ENCODE measurements at places on chromosomes 4 and X.

- no peak for DNase-seq
These were observed 2.1 kb downstream of the TIGD2 start for GRCh38 chr4:89113415-89113814.

DNA sequence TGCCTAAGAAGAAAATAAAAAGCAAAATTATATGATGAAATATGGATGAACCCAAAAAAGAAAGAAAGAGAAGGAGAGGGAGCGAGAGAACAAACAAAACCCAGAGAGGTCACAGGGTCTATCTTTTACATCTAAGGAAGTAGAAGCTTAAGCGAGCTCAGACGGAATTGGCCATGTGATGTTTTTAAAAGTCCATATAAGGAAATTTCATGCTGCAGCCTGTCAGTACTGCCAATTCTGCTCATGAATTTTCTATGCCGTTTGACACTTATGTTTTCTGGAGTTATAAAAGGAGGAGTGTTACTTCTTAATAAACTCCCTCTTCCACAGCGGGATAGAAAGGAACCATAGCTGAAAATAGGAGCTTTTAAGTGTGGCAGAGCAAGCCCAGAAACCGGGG is 32.9 kb upstream of the DCX start:
- DNase-seq = no peak

- no peak for DNase-seq
These were observed 9.3 kb downstream of the FAM3A start for GRCh38 chrX:154506483-154507332.

DNA sequence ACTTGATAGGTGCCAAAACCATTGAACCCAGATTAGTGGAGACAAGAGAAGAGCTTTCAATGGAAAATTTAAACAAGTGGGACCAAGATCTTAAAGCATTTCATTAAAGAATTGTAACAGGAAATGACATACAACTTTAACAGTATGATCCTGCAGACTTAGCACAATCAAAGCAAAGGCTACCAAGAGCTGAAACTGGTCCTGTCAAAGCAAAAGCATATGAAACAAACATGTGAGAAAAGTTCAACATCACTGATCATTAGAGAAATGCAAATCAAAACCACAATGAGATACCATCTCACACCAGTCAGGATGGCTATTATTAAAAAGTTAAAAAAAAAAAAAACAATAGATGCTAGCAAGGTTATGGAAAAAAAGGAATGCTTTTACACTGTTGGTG is 425.6 kb downstream of the IL1RAPL1 start:
- DNase-seq = no peak

GRCh38 chr4:2535376-2536192 is 863 bp upstream of the FAM193A start:
- DNase-seq = peak; percentile 21

DNA sequence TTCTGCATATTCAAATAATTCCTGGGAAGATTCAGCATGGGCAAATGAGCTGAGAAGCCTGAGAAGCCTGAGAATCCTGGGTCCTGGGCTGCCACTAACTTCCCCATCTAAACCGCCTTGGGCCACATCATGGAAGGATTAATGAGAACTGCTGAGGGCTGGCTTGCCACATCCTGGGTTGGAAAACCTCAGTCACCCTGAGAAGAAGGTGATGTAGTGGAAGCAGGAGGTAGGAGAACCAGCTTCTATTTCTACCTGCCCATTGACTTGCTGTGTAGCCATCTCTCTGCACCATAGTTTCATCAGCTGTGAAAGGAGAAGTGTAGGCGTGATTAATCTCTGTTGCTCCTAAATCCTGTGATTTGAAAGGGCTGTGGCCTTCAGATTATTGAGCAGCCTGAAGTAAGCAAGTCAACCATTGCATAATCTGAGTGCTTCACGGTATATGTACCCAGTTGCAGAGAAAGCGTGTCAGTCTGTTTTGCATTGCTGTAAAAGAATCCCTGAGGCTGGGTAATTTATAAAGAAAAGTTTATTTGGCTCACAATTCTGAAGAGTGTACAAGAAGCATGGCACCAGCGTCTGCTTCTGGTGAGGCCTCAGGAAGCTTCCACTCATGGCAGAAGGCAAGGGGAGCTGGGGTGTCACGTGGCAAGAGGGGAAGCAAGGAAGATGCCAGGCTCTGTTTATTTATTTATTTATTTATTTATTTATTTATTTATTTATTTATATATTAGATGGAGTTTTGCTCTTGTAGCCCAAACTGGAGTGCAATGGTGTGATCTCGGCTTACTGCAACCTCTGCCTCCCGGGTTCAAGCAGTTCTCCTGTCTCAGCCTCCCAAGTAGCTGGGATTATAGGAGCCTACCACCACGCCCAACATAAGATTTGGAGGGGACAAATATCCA is 140.9 kb upstream of the ATP6AP2 start:
- DNase-seq = no peak

DNA sequence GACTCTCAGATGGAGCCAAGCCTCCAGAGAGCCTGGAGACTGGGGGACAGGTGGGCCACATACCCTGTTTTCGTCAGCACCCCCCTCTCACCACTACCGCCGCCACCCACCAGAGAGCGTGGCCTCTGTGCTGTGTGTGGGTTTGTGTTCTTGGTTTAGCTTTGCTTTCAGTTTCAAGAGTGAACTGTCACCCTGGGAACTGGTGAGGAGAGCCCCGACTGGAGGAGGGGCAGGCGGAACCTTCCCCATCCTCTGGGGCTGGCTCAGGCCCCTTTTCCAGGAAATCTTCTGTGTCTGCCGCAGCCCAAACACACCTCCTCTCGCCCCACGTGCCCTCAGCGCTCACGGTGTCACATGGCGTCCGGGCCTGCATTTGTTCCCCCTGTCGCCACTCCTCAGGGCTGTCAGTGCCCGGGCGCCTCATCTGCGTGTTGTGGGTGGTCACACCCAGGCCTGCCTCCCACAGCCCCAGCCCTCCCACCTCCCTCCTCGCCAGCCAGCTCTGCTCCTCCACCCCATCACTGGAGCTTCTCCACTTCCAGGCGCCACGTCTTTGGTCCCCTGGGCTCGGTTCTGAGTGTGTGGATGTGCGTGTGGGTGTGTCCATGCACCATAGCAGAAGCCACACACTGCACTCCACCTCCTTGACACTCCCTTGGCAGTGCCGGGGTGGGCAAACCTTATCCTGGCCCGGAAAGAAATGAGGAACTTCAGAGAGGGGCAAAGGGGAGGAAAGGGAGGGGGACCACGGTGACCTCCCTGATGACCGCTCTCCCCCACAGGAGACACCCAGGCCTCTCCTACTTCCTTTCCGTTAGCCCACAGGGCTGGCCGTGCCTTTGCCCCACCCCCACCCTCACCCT is 27.8 kb downstream of the ELF4 start:
- no peak for DNase-seq

GRCh38 chr4:189083769-189084168 is 856.9 kb upstream of the FRG1 start:
- DNase-seq = no peak

- DNase-seq = peak; percentile 65
These were observed 113.4 kb downstream of the SCLT1 start for GRCh38 chr4:128979934-128980333.

GRCh38 chrX:65900850-65901844 is 138.7 kb downstream of the VSIG4 start:
- DNase-seq = no peak

DNA sequence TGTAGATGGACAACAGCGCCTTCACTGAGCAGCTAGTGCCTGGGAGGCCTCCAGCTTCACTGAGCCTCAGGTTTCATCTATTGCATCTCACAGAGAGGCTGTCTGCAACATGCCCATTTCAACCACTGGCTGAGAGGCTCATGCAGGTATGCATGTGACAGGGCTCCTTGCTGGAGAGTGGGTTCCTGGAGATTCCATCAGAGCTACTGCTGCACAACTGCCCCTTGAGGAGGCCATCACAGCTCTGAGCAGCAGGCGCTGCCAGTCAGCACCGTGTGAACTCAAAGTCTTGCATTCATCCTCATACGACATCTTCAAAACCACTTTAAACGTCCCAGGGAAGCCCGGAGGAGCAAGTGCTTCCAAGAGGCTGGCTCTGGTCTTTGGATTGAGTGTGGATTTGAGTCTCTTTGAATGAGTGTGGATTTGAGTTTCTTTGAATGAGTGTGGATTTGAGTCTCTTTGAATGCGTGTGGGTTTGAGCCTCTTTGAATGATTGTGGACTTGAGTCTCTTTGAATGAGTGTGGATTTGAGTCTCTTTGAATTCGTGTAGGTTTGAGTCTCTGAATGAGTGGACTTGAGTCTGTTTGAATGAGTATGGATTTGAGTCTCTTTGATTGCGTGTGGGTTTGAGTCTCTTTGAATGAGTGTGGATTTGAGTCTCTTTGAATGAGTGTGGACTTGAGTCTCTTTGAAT is 8.7 kb downstream of the P2RY8 start:
- DNase-seq = no peak

GRCh38 chr4:92646826-92647225 is 343.1 kb downstream of the GRID2 start:
- DNase-seq = no peak

GRCh38 chr4:161061046-161061445 is 1102.8 kb downstream of the FSTL5 start:
- no peak for DNase-seq

DNA sequence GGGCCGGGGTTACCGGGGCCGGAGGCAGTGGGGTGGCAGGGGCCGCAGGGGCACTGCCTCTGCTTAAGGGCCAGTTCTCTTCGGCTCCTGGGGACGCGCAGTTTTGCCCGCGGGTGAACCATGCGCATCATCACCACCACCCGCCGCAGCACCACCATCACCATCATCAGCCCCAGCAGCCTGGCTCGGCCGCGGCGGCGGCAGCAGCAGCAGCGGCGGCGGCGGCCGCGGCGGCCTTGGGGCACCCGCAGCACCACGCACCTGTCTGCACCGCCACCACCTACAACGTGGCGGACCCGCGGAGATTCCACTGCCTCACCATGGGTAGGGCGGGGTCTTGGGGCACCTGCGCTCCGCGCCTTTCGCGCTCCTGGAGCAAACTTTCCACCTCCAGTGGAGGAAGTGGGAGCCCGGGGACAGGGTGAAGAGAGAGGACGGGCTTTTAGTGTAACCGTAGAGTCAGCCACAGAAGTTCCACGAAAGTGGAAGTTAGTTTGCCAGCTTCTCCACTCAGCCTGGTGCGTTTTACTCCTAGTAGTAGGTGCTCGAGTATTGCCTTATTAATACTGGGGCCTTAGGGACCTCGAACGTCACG is 729 bp downstream of the GSX2 start:
- no peak for DNase-seq

DNA sequence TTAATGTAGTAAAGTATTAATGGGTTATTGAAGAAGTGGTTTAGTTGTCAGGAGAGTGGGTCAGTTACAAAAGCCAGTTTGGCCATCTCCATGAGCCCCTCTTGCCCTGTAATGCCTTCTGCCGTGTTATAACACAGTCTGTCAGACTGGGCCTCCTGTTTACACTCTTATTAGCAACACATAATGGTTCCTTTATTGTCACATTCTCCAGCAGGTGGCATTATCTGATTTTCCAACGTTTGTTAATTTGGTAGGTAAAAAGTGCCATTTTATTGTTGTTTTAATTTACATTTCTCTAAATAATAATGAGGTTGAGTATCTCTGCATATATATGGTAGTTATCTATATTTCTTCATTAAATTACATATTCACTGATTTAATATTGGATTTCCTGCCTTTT is 560.8 kb downstream of the FGF13 start:
- DNase-seq = no peak
